CD4-positive, alpha-beta memory T cell (primary cell): ENCODE measurements at places on chromosomes 7 and 10.

DNA sequence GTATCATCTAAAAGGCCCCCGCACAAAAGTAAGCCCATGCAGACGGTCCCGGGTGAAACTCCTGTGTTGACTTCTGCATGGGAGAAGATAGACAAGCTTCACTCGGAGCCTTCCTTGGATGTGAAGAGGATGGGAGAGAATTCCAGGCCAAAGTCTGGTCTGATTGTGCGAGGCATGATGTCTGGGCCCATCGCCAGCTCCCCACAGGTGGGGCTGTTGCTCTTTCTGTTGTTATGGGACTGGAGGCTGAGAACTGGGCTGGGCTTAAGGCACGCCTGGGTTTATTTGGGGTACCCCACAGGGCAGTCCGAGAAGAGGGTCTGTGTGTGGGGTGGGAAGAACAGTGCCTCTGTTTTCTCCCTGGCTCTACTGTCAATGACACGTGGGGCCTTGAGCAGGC is 14.6 kb downstream of the MINDY4 start:
- no peak for DNase-seq

DNA sequence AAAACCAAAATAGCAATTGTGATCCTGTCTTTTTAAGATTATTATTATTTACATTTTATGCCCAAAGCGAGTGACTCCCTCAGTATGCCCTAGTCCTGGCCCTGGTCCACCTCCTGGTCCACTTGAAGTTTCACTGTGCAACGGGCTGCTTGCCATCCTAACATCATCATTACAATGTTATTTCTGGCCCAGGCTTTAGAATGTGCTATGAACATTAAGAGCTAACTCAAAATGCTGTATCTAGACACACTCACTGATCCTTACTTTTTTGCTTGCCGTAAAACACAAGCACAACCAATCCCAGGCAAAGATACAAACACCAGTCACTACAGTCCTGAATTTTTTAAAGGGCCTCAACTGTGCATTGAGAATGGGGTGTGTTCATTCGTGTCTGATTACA is 38.4 kb downstream of the RHOBTB1 start:
- DNase-seq = no peak

GRCh38 chr7:30583181-30583580 is 11.5 kb upstream of the GARS1 start:
- DNase-seq = no peak

DNA sequence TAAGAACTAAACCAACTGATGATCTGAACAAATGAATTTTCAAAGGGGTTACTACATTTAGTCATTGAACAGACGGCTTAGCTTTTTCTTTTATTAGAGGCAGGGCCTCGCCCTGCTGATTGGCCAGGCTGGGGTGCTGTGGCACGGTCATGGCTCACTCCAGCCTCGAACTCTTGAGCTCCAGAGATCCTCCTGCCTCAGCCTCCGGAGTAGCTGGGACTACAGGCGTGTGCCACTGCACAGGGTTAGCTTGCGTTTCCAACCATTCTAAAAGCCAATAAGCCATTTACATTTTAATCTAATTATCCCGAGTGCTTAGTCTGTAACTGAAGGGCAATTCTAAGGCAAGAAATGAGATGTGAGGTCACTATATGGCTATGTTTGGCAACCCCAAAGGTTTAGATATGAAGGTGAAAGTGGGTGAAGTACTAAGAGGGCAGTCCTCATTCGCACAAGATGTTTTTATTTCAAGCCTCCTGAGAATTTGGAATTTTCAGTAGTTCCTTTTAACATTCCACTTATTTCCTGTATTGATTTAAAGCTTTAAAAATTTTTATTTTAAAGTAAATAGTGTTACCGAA is 1.6 kb upstream of the CDK13 start:
- no peak for DNase-seq

GRCh38 chr10:72020914-72021809 is 57.0 kb downstream of the CHST3 start:
- no peak for DNase-seq

- DNase-seq = peak; percentile 36
These were observed 28.9 kb upstream of the EZH2 start for GRCh38 chr7:148912758-148913541.

DNA sequence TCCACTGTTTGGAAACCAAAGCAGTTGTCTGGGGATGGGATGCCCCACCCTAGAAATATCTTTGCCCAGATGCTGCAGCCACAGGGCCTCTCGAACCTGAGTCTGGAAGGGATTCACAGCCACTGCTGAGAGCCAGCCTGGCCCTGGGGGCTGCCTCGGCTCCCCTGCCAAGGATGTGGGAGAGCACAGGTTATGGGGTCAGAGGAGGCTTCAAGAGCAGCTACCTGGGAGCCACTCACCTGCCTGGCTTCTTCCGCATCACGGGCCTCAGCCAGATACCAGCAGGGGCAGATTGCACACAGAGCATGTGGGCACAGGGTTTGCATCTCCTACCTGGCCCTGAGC is 5.4 kb upstream of the PWWP2B start:
- no peak for DNase-seq

GRCh38 chr10:22631646-22632278 is 82.6 kb downstream of the PIP4K2A start:
- no peak for DNase-seq

GRCh38 chr7:30594048-30594539 is 584 bp upstream of the GARS1 start:
- DNase-seq = no peak

- DNase-seq = no peak
These were observed 12.4 kb upstream of the NRG3 start for GRCh38 chr10:81862596-81862995.

GRCh38 chr10:20634839-20635238 is 262.3 kb downstream of the NEBL start:
- DNase-seq = no peak

DNA sequence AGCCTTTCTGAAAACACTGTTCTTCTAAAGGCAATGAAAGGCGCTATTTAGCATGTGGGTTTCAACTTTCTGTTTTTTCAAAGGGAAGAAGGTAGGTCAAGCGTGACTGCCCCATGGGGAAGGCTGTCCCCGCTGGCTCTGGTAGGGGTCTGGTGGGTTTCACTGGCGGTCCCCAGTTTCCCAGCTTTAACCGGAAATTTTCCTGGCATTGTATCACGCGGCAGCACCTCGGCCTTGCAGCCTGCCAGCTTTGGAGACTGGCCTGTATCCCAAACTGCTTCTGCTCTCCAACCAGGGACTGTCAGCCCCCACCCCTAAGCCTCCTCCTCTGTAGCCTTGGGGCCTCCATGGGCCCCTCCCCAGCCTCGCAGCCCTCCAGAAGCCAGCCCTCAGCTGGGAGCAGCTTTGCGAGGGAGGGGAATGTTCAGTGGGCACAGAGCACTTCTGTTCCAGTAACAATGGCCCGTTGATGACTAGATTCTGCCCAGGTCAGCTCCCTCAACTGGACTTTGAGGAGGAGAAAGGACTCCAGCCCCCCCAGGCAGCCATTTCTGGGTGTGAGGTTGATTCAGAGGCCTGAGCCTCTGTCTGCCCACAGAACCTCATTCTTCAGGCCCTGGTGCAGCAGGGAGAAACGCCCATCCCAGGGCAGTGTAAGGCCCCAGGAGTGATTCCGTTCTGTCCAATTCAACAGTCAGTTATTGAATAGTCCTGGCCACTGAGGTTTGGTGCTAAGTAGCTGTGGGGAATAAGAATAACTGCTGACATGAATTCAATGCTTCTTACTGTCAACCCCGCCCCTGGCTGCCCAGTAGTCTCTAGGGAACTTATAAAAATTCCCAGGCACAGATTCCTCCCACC is 17.1 kb downstream of the CHST3 start:
- DNase-seq = no peak

DNA sequence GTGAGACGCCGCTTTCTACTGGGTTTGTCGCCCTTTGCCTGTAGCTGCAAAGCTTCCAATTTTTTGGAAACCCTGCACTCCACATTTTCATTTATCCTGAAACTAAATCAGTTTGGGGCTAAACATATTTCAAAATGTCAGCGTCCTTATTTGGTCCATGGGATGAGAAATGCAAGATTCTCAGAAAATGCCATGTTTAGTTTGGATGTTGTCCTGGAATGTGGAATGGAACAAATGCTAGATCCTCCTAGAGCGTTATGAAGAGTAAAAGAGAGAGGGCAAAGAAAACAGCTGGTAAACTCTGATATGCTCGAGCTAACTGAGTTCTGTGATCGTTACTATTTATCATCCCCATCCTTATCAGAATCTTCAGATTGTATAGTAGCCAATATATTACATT is 236.9 kb downstream of the KLF6 start:
- no peak for DNase-seq

- DNase-seq = no peak
These were observed 385.3 kb upstream of the ADARB2 start for GRCh38 chr10:2122431-2123124.

DNA sequence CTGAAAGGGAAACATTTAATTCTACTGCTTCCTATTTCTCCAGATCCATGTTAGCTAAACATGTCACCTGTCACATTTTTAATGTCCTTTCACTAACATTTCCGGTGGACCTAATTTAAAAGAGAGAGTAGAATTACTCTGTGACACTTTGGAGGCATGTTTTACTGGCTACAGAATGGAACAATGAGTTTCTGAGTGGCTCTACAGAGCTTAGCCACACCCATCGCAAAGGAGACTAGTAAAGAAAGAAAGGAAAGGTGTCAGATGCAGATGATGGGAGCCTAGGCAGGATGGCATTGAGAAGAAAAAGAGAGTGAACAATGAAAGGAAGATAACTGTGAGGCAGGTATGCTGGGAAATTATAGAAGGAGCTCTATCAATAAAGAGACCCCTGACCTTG is 35.9 kb downstream of the NDUFB2 start:
- no peak for DNase-seq

- DNase-seq = no peak
These were observed 386.5 kb upstream of the PFKP start for GRCh38 chr10:2680821-2681220.

DNA sequence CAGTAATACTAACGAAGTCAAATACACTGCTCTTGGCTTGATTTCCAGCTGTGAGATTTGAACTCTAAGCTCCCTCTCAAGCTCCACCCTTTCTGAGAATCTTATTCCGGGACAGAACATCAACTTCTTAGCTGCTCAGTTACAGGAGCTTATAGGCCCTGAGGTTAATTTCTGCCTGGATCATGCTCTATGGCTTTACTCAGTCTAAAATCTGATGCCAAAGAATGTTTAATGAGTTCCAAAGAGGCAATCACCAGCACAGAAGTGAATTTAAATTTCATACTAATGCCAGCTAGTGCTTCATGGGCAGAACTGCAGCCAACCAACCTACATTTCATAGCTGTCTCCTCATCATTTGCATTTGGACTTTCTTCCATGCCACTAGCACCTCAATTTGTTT is 707.2 kb downstream of the MAGI2 start:
- DNase-seq = no peak

GRCh38 chr7:24834128-24834798 is 77.0 kb upstream of the GSDME start:
- DNase-seq = no peak
